ENCODE measurements at places on chromosomes 5 and 9.
A peak's percentile ranks its signal among the peaks of the same experiment; 100 is the strongest.

DNA sequence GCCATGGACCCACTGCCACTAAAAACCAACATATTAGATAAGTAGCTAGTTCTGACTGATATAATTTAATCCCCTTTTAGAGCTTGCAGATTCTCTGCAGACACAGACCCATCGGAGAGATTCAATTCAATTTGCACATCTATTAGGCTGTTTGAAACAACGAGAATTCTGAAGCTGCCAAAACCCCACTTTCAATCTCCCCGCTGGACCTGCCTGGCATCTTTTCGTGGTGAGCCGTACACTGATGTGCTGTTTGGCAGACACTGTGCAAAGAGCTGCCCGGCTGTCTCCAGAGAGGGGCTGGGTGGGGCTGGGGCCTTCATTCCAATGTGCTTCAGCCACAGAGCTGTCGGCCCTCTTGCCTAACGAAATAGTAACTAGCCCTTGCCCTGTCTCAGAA, 42.1 kb upstream of the FAM240B start:
- no peak for DNase-seq

DNA sequence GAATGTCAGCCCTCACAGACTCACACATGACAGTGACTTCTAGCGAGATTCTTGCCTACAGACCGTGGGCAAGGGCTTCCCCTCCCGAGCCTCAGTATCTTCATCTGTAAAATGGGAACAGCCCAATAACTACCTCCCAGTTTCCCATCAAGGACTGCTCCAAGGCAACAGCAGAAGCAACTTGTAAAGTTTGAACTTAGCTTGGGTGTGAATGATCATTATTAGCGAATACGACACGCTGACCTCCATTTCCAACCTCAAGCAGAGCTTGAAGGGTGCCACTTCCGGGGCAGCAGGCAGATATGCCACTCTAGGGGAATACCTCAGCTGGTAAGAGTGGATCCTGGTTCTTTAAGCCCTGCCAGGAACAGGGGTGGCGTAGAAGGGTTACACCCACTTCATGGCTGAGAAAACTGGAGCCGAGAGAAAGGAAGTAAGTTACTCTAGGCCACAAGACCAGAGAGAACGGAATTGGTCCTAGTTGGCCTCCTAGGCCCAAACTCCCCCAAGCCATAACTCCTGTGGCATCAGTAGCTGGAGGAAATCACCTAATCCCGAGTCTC, 2.0 kb downstream of the RNF44 start:
- peak; percentile 85 for DNase-seq

DNA sequence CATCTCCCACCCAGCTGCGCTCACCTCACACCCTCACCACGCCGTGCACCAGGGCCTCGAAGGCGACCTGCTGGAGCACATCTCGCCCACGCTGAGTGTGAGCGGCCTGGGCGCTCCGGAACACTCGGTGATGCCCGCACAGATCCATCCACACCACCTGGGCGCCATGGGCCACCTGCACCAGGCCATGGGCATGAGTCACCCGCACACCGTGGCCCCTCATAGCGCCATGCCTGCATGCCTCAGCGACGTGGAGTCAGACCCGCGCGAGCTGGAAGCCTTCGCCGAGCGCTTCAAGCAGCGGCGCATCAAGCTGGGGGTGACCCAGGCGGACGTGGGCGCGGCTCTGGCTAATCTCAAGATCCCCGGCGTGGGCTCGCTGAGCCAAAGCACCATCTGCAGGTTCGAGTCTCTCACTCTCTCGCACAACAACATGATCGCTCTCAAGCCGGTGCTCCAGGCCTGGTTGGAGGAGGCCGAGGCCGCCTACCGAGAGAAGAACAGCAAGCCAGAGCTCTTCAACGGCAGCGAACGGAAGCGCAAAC, 1.1 kb downstream of the POU4F3 start:
- DNase-seq = no peak

GRCh38 chr5:173736374-173736773, 119.9 kb upstream of the BOD1 start:
- peak; percentile 28 for DNase-seq

DNA sequence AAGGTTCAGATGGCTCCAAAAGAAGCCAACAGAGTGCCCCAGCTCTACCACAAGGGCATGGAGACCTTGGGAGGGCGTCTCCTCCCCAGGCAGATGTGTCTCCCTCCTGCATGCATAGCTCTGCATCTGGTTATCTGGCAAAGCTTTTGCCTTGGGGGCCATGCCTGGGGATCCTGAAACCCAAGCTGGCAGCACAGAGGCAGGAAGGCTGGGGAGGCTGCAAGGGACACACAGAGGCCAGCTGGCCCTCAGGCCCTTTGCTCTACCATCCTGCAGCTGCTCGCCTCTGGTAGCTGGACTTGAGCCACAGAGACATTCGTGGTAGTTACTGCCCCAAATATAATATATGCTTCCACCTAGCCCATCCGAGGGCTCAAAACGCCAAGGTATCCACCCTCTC, 3.9 kb downstream of the SEPTIN8 start:
- no peak for DNase-seq

- no peak for DNase-seq
These were observed 180.2 kb downstream of the RASEF start for GRCh38 chr9:82882748-82883147.

GRCh38 chr5:79689541-79690466, at the start of gene CMYA5:
CMYA5 (plus strand) TSS chr5:79689836; CDS start chr5:79689908, 72 bp downstream.
- no peak for DNase-seq

DNA sequence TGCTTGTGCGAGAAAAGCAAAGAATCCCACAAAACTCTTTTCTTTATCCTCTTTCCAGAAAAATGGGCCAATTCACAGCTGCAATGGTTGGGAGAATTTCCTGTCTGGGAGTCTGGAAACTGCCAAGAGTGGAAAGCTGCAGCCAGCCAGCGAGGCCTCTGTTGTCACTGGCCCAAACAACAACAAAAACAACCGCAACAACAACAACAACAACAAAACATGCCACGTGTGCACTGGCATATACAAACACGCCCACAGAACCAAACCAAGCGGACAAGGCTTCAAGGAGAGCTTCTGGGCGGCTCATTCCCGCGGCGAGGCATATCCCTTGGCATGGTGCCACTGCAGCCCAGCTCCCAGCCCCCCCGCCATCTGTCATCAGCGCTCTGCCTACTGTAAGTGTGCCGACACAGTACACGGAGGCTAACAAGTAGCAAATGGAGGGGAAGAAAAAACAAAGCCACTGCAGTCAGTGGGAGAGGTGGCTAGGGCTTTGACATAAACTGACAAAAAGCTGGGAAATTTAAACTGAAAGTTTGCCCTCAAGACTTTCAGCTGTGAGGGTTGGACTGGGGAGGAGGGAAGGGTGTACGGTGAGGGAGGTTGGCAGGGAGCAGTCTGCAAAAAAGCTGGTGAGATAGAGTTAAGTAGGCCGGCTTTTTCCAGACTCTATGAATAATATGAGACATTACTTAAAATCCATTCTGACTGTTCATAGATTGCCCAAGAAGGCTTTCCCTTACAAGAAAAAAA, 165.0 kb upstream of the ZNF462 start:
- DNase-seq = no peak

GRCh38 chr5:158618256-158618655, 481.5 kb downstream of the EBF1 start:
- DNase-seq = no peak

DNA sequence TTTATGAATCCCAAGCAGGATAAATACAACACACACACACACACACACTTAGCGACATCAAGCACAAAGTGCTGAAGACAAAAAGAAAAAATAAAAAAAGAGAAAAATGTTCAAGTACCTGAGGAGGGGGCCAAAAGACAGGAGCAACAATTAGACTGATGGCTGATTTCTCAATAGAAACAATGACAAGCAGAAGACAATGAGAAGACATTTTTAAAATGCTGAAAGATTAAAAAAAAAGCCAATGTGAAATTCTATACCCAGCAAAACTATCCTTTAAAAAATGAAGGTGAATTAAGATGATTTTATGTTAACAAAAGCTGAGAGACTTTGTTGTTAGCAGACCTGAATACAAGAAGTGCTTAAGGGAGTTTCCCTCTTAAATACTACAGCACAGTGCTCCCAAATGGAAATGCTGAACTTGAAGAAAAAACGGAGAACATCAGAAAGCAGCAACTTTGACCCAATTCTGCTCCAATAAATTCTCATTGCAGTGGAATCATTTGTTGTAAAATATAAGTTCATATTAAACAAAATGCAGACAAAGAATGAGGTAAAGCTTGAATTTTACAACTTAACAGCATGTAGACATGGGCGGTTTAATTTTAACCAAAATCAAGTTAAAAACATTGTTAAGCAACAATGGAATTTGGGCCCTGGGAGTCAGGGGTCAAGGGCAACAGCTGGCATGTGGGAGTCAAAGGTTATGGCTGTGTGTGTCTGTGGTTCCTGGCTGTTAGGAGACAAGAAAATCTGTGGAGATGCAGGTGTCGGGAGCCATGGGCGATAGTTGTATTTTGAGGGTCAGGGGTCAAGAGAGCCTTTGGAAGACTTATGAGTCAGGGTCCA, 776 bp upstream of the RANBP17 start:
- peak; percentile 10 for DNase-seq

DNA sequence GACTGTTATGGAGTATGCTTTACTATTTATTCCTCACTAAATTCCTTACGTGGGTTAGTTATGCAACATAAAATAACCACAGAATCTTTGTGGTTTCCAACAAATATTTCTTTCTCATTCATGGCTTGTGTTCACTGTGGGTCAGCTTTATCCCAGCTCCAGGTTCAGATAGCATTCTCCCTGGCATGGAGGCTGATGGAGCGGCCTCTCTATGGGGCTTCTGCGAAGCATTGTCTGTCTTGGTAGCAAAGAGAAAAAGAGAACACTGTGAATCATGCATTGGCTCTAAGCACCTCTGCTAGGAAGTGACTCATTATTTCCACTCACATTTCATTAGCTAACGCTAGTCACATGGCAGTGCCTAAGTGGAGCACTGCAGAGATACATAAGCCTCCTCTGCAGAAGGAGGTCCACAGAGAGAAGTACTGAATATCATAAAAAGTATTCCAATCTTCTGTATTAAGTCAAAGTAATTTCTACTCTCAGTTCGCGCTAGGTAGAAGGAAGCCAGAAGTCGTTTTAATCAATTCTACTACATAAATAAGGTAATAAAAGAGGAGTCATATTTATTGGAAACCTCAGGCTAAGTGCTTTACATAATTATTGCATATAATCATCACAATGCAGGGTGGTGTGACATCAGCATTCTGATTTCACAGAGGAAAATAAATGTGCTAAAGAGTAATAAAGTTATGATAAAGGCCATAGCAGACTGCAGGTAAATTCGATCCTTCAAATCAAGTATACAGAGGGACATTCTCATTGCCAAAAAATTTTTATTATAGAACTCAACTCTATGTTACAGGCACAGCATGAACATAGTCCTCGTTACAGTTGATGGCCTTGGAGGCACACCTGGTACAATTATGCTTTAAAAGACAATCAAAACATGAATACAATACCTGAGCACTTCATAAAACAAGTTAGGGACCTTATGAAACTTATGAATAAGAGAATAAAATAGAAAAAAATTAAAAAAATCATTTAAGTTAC, 531.1 kb downstream of the CETN3 start:
- DNase-seq = peak; percentile 25

DNA sequence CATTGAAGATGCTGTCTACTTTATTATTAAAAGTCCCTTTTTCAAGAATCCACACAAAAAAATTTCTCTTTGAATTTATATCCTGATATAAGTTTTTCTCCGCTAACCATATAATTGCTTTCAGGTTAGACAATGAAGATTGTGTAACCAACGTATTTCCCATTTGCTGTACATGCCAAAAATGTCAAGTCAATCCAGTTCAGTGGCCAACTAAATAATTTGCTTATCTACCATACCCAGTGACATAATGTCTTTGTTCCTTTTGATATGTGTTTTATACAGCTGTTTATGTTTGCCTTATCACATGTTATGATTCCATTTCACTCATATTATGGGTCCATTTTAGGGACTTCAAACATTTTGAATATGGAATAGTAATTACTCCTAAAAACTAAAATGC, 349.9 kb downstream of the EFNA5 start:
- no peak for DNase-seq

- no peak for DNase-seq
These were observed 52.2 kb upstream of the GRAMD2B start for GRCh38 chr5:126370796-126371718.

DNA sequence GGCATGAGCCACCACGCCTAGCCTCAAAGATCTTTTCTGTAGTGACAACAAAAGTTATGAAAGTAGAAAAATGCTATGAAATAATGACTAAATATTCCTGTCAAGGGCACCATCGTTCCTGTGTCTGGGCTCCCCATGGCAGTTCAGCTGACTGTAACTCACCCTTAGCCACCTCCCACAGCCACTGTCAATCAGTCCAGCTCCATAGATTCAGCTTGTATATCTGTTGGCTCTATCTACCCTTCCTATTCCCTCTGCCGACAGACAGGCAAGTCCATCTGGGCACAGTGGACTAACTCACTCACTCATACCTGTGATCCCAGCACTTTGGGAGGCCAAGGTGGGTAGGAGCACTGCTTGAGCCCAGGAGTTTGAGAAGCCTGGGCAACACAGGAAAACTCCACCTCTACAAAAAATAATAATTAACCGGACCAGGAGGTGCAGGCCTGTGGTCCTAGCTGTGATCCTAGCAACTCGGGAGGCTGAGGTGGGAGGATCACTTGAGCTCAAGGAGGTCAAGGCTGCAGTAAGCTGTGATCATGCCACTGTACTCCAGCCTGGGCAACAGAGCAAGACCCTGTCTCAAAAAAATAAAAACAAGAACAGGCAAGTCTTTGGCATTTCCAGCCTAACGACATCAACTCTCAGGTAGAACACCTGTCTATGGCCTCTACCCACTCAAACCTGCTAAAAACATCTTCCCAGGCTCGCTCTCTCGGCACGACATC, 6.2 kb downstream of the CAMSAP1 start:
- no peak for DNase-seq

- peak; percentile 64 for DNase-seq
These were observed 140.8 kb downstream of the C9orf152 start for GRCh38 chr9:110066929-110067716.

DNA sequence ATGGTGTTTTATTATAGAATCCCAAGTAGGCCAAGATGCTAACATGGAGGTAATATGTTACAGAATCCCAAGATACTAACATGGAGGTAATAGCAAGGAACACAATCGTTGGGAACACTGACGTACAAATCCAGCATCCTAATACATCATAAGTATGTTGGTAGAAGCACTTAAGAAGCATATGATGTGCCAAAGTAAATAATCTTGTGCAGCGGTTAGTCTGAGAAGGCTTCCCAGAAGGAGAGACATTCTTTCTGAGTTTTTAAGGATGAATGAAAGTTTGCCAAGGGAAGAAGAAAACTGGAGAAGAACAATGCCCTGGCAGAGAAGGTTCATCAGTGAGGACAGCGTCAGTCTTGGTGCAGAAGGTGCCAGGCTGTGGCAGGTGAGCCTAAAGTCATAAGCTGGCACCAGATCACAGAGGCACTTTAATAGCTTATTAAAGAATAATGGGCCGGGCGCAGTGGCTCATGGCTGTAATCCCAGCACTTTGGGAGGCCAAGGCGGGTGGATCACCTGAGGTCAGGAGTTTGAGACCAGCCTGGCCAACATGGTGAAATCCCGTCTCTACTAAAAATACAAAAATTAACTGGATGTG, 294.5 kb upstream of the PIK3R1 start:
- no peak for DNase-seq

GRCh38 chr5:34511915-34512314, 144.2 kb upstream of the RAI14 start:
- DNase-seq = no peak

- no peak for DNase-seq
These were observed 69.5 kb downstream of the EHMT1 start for GRCh38 chr9:137688261-137688660.
